ENCODE measurements at places on chromosomes 6 and 20. TPM values are rescaled to one million over a fixed set of nuclear protein-coding genes. Genes with fewer than 3 reads are reported as not detected.

- DNase-seq: no peak
These were observed 102.5 kb upstream of the ARG1 start for GRCh38 chr6:131470534-131470933.

DNA sequence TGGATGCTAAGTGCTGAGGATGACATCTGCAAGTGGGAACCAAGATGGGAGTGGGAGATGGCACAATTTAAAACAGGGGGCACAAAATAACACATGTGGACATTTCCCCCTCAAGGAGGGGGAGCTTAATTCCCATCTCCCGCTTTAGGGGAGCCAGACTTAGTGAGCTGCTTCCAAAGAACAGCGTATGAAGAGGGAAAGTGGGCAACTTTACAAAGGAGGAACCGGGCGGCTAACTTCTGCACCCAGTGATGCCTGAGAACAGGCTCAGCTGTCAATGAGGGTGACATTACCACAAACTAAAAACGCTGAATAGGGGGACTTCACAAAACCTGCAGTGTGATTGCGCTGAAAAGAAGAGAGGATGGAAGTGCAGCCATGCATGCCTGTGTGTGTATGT is 95.5 kb upstream of the NXT1 start:
- no peak for DNase-seq

Gene FILIP1
- 0.06 TPM for total RNA-seq

DNA sequence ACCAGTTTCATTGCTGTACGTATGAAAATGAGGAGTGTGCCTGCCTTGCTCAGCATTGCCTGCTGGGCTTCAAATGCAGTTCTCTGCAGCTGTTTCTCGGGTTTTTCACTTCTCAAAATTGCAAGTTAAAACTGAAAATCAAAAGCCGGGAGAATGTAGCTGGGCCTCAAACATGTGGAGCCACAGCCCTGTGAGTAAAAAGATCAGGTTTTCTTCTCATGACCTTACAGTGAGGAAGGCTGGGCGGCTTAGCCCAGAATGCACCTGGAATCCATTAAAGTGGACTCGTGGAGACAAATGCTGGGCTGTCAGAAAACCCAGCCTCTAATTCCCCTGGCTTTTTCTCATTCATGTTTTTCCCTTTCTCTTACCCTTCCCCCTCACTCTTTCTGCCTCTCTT is 34.4 kb downstream of the DSE start:
- DNase-seq: no peak

- DNase-seq: no peak
These were observed 21.3 kb downstream of the TTPAL start for GRCh38 chr20:44496976-44497375.

DNA sequence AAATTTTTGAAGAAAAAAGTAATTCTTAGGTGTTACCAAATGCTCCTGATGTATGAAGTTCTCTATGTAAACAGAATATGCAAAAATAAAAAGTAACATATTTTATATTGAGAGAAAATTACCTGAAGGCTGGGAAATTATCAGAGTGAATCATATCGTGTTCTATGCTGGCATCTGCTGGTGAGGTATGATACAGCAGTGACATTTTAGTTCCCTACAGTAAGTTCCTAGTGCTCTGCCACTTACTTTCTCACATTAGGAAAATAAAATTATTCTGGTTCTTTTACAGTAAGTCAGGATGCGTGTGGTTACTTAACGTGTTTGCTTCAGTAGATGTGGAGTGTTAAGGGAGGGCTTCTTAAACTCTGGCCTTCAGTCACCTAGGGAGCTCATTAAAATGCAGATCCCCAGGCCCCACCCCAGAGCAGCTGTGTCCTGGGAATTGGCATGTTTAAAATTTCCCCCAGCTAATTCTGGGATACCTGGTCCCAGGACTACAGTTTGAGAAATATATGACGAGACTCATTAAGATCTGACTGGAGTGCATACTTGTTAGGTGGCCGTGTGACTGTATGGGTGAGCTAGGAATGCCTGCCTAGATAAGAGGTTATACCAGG is 3.2 kb downstream of the ACTR5 start:
- peak; percentile 41 for DNase-seq

GRCh38 chr6:44265007-44265721 is at the start of gene NFKBIE:
Gene NFKBIE (minus strand): TSS chr6:44265551. CDS start chr6:44265346, 205 bp downstream.
- peak; percentile 69 for DNase-seq

DNA sequence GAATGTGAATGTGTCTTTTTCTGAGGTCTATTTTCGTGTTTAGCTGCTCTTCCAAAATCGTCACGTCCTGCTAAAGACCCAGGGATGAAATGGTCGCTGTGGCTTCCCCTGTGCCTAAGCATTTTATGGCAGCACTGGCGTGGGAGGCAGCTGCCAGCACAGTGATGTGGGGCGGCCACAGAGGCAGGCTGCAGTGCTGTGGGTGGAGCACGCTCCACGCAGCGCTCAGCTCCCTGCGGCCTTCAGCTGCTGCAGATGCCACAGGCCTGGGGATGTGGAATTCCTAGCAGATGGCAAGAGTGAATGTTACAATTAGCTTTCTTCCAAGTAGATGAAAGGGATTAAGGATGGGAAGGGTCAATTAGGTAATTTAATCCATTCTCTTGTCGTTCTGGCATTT is 242.6 kb downstream of the SMOC2 start:
- DNase-seq: no peak

Gene BTNL2
- not detected for total RNA-seq

Gene SNX5
- 209 TPM for total RNA-seq

Gene R3HDML
- total RNA-seq: not detected

GRCh38 chr6:169813969-169814368 is 62.5 kb downstream of the ERMARD start:
- DNase-seq: no peak

- no peak for DNase-seq
These were observed 105.6 kb downstream of the CDH26 start for GRCh38 chr20:60063739-60064380.

DNA sequence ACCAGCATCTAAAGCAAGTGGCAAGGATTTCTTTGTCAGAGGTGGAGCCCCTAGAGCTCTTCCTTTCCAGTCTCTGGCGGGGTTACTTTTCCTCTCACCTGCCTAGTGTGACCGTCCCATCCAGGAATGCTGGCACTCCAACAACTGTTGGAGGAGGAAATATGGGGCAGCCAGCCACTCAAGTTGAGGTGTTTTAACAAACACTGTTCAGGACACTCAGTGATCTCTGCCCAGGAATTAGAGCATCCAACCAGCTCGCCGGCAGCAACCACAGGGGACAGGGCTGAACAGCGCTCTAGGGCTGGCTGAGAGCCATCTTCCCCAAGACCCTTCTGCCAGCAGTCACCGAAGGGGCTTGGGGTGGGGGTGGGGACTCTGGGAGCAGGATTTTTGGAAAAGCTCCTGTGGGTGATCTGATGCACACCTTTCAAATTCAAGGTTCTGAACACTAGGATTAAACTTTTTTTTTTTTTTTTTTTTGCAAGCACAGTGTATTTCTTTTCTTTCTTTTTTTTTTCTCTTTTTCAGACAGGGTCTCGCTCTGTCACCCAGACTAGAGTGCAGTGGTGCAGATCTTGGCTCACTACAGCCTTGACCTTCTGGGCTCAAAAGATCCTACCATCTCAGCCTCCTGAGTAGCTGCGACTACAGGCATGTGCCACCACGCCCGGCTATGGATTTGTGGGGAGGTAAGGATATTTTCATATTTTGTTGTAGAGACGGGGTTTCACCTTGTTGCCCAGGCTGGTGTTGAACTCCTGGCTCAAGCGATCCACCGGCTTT is 28.4 kb upstream of the KCNK16 start:
- DNase-seq: no peak

Gene CLPSL1
- total RNA-seq: not detected

Gene IL17A
- total RNA-seq: not detected

Gene ID4
- 0.57 TPM for total RNA-seq

GRCh38 chr6:47836046-47836445 is 54.2 kb downstream of the OPN5 start:
- DNase-seq: no peak

GRCh38 chr6:20325641-20326421 is 75.8 kb upstream of the E2F3 start:
- no peak for DNase-seq

Gene LBP
- not detected for total RNA-seq

Gene PRDM13
- 1.6 TPM for total RNA-seq

DNA sequence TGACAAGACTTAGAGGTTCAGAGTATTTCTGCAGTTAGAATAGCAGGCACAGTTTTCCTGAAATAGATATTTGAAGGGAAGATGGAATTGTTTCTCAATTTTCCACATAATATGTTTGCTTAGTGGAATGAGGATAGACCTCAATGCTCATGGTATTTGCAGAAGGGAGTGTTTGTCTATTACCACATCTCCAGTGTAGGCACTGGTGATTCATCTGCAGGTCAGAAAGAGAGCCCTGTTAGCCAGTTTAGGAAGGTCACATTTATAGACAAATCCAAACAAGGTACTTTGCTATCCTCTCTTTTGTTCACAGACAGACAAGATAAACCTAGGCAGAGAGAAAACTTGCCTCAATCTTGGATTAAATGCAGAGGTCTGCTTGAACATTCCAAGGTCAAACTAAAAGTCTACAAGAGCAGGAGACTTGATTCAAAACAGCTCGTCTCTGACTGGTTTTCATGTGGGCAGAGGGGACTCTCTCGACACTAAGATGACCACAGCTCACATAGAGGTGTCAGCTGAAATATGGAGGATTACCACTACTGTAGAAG is 22.8 kb downstream of the ISM1 start:
- no peak for DNase-seq

Gene OTOR
- total RNA-seq: not detected

DNA sequence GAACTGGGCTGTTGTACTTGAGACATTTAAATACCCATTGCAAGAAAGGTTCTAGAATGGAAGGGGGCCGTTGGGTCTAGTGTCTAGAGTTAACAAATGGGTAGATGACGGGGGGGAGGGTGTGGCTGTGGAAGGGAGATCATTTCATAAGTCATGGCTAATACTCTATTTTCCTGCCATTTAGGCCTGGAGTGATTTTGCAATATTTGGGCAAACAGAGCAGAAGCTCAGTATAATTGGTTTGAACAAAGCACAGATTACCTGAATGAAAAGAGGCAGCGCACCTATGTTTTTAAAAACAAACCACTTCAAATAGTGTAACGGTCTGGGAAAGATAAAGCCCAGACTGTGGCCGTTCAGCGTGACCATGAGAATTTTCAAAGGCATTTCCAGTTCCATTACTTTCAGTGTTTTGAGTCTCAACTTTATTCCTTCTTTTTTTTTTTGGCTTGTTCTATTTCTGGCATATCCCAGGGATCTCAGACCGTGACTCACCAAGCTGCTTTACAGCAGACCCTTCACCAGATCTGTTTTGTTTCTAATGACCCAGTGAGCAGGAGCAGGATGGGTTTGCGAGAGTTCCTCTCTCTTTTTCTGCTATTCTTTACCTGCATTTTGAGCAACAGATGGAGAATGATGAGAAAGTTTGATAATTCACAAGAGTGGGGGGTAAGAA is 73.7 kb downstream of the LYRM2 start:
- DNase-seq: no peak

DNA sequence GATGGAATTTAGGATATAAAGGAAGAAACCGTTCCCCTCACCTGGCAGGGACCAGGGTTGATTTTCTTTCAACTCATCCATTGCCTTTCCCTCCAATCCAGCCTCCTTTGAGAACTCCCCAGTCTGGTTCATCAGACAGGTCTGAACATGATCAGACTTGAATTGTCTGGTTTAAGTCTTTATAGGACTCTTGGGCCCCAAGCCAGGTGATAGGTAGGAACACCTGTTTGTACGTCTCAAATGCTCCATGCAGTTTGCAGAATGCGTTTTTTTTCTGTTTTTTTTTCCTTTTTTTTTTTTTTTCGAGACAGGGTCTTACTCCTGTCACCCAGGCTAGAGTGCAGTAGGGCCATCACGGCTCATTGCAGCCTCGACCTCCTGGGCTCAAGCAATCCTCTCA is 4.1 kb upstream of the CEP250 start:
- no peak for DNase-seq

GRCh38 chr20:25050082-25050481 is 7.9 kb downstream of the ACSS1 start:
- DNase-seq: no peak

DNA sequence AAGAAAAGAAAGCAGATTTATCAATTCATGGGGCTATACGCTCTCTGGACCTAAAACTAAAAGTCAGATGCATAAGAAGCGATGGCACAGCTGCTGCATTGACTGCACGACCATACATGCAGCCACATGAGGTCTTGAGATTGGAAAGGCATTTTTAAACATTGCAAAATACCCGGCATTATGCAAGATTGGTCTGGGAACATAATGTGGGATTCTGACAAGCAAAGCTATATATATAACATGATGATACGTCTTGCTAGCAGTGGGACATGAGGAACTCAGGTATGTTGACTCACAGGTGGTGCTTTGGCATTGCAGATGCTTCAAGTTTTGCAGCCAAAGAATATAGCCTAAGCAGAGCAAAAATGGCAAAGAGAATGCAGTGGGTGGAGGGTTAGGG is 55.1 kb downstream of the SAMD3 start:
- DNase-seq: no peak

All from NCI-H460 (cell line).